Activated naive CD8-positive, alpha-beta T cell treated with anti-CD3 and anti-CD28 coated beads, Interleukin-2, amount 50 U/mL, for 16 hours (primary cell): ENCODE measurements at places on chromosomes 5 and 9.

- no peak for DNase-seq
These were observed 4.3 kb upstream of the TRIM41 start for GRCh38 chr5:181218795-181219124.

DNA sequence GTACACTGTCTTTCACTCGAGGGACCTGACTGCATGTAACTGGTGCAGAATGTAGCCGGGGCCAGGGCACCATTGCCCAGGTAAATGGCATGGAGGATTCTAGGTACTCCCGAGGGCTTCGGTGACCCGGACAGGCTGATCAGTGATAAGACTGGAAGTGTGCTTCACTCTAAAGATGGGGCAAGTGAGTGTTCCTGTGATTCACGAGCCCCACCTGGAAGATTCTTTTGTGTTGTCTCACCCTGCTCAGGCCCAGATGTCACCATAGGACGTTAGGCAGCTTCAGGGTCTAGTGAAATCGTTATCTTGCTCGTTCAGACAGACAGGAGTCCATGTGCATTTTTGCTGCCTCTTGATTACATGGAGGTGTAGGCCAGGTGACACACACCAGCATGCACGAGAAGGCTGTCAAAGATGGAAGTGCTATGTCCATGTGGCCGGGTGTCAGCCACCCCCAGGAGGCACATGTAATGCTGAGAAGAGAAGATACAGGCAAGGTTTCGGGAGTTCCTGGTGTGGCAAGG lies 73.9 kb downstream of the WNK2 start:
- DNase-seq: no peak

- DNase-seq: no peak
These were observed 12.8 kb downstream of the PDLIM4 start for GRCh38 chr5:132270335-132270665.

GRCh38 chr5:109468288-109468676 lies 58.5 kb upstream of the PJA2 start:
- DNase-seq: no peak

GRCh38 chr5:141623186-141623585 lies 4.4 kb upstream of the DIAPH1 start:
- DNase-seq: no peak

GRCh38 chr9:128689293-128689774 lies 312 bp downstream of the SET start:
- no peak for DNase-seq

- no peak for DNase-seq
These were observed 31.8 kb downstream of the CSF1R start for GRCh38 chr5:150054569-150054968.

DNA sequence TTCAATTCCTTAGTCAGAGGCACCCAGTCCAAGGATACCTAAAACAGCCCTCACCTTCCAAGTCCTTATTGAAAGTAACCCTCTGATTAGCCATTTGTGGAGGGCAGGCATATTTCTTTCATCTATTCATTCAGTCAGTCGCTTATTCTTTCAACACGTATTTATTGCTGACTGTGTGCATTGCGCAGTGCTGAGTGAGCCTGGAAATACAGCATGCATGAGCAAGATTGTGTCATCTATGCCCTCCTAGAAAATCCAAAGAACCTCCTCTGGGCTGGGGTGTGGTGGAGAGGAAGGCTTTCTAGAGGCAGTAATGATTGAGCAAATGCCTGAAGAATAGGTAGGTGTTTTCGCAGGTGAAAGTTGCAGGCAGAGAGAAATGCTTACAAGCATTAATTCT lies 8.5 kb upstream of the FEM1C start:
- no peak for DNase-seq

DNA sequence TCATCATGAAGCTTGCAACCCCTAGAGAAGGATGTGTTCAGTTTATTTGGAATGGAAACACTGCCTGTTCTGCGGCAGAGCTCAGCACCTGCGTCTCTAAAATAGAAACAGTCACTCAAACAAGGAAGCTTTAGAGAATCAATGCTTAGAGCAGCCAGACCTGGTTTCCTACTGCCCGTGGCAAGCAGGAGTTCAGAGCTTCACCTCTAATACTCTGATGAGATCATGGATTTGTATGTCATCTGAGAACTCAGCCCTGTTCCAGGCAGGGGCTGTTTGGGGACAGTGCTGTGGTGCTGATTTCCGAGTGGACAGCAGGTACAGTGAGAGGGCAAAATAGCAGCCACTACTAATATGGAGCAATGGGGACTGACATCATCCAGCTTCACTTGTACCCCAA lies 236.0 kb upstream of the IRX1 start:
- no peak for DNase-seq

GRCh38 chr5:40594811-40595210 lies 84.9 kb upstream of the PTGER4 start:
- no peak for DNase-seq

DNA sequence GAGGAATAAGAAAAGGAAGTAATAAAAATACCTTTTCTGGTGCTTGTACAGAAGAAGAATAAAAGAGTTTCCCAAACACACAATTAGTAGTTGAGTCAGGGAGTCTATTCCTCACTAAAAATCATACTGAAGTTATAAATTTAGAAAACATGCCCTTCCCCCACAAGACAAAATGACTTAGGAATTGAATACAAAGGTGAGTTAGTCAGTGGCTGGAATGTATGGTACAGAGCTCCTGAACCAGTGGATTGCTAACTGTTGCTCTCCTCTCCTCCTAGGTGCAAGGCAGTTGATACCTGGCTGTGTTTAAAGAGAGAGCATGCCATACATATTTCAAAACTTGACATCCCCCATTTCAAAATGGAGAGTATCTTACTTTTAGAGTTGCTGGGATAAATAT lies 1.9 kb downstream of the GDA start:
- no peak for DNase-seq

DNA sequence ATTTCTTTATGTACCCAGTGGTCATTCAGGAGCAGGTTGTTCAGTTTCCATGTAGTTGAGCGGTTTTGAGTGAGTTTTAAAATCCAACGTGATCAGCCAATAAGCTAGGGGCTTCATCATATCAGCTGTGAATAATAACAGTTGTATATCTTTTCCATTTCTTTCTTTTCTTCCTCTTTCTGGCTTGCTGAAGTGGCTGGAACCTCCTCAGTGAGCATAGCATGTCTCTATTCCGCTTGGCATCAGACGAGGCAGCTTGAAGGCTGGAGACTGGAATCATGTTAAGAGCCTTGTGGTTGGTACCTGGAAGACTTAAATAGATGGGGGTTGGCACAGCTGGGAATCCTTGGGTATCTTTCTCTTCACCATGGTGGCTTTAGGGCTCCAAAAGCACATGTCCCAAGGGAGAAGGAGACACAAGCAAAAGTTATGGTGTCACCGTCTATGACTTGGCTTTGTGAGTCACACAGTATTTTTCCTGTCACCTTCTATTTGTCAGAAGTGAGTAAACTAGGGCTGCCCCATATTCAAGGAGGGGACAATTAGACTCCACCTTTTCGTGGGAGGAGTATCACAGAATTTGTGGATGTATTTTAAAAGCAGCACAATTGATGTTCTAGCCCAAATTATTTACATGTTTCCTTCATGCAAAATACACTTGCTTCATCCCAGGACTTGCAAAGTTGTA lies 38.0 kb upstream of the RETREG1 start:
- DNase-seq: no peak

GRCh38 chr9:76077537-76077936 lies 187.1 kb downstream of the PCSK5 start:
- no peak for DNase-seq

DNA sequence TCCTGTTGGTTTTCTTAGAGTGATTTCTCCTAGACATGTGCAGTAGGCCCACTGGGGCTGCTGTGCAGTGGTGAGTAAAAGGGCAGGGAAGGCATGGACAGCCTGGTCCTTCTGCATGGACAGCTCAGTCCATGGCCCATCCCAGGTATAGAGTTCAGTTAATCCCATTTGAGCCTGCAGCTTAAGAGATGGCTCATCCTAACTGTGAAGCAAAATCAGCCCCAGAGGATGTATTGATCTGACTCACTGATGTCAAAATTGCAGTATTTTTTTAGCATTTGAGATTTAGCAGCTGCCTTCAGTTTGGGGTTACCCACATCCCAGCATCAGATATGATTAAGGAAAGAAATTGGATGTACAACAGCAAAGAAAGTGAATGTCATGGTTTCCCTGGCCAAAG lies 93.4 kb downstream of the PDE6A start:
- no peak for DNase-seq

DNA sequence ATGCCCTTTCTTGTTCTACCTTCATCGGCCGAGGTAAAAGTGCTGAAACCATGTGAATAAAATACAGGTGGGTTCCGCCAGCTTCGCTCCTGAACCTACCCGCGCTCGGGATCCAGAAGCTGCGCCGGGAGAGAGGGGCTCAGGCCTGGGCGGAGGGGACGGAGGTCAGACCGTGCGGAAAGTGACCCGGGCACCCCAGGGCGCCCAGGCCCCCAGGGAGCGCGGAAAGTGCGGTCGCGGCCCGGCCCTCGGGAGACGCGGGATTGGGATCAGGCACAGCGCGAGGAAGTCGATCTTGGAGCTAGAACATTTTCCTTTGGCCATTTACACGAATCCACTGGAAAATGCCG lies 329 bp downstream of the SYK start:
- no peak for DNase-seq

GRCh38 chr9:106588626-106589025 lies 274.3 kb upstream of the ZNF462 start:
- no peak for DNase-seq

- no peak for DNase-seq
These were observed 173.6 kb downstream of the TENT4A start for GRCh38 chr5:6886866-6887265.

GRCh38 chr5:81027481-81028058 lies 67.4 kb downstream of the RASGRF2 start:
- DNase-seq: no peak

DNA sequence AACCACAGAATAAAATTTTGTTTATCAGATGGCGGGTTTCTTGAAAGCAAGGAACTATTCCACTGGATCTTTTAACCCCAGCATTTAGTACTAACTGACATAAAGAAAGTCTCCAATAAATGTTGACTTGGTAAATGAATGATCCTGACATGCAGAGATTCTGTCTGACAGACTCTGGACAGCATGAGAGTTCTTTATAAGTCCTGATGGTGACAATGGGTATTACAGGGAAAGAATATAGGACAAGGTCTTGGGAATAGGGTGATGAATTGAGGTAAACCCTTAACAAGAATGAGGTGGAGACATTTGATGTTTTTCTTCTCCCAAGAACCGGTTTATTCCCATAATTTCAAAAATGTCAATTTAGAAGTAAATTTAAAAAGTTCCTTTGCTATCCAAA lies 453.9 kb downstream of the TUSC1 start:
- DNase-seq: no peak
